ENCODE measurements at places on chromosomes 12 and 14.

DNA sequence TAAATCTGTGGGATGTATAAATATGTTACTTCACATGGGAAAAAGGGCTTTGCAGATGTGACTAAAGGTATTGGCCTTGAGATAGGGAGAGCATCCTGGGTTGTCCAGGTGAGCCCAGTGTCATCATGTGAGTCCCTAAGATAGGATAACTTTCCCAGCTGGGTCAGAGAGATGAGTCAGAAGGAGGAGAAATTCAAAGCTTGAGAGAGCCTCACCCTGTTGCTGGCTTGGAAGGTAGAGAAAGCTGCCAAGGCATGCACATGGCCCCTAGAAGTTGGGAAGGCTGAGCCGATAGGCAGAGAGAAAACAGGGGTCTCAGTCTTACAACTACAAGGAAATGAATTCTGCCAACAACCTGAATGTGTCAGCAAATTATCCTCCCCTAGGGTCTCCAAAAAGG, 213.0 kb downstream of the ADGRD1 start:
- DNase-seq, result no peak

GRCh38 chr14:42192738-42193653, 586.3 kb downstream of the LRFN5 start:
- DNase-seq, result no peak

- DNase-seq, result no peak
Measured at GRCh38 chr12:81949841-81950308, 190.7 kb upstream of the PPFIA2 start.

- DNase-seq, result peak; percentile 33
Measured at GRCh38 chr14:23663127-23663526, 27.0 kb downstream of the DHRS2 start.

DNA sequence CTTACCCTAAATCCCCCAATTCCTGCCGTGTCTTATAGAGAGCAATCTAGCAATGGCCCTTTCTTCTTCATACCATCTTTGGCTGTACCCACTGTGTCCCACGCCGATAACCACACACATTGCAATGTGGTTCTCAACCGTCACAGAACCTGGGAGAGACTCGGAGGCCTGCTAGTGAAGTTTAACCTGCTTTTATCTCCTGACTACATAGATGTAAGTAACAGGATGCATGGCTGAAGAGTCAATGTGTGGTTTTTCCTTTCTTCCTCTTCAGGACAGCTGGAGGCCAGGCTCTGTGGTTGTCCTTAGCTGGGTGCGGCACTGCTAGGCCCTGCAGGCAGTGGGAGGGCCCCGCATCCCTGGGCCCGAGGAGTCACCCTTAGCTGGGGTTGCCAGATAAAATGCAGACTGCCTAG, 51.3 kb downstream of the ZNF664 start:
- DNase-seq, result no peak

DNA sequence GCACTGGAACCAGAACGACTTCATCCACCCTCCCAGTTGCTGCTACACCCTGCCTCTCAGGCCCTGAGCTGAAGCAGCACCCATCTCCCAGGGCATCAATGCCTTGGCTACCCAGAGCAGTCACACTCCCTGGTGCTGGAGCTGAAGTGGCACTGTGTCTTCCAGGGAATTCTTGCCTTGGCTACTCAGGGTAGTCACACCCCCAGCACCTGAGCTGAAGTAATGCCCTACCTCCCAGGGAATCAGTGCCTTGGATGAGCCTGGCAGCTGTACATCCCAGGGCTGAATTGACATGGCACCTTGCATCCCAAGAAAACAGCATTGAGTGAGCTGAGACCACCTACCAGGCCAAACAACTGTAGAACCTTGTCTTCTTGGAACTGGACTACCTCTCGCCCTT, 41.2 kb upstream of the TSPAN11 start:
- no peak for DNase-seq

DNA sequence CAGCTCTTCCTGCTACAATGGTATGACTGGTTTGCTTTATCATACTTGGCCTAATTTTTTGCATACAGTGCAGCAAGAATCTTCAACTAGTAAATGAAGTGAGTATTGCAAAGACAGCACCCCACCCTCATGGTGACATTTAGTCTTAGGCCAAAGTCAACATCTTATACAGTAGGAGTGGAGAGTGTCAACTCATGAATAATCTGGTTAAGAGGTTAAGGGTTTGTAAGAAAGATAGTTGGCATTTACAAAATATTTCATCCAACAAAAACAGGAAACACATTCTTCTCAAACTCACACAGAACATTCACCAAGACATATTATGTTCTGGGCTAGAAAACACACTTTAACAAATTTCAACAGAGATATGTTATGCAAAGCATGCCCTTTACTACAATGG, 2.2 kb upstream of the OAS1 start:
- no peak for DNase-seq

GRCh38 chr14:54651649-54652048, 84.7 kb downstream of the SAMD4A start:
- no peak for DNase-seq

DNA sequence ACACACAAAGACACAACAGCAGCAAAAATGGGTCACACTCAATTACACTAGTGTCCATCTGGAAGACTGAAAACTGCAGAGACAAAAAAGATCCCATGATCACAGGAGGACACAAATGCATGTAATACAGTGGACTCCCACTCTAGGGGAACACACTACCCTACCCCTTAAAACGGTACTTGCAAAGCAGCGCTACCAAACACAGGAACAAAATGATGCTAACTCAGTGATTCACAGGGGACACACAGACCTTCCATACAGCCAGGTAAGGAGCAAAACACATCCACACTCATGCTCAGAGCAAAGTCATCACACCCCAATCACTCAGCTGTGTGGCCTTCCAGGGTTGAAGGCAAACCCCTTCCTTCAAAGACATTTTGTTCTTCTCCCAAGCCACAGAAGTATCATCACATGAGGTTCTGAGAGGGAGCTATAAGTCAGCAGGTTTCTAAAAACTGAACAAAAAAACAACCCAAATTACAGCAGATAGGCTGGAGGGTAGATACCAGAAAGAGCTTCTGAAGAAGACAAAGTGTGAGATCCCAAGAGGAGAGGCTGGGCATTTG, 14.8 kb downstream of the SMUG1 start:
- no peak for DNase-seq

DNA sequence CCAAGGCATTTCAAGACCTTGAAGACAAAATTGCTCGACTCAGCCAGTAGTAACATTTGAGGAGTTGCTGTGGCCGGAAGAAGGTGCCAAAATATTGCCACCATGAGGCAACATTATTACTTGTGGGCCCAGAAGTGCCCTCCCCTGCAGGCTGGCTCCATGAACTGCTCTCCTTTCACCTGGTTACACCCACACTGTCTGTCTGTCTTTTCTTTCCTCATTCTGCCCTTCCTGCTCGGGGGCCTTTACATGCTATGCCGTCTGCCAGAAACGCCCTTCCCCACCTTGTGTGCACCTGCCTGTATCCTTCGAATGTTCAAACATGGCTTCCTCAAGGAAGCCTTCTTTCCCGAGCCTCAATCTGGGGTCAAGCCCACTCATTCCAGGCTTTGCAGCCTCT, 224.2 kb upstream of the DIO3 start:
- no peak for DNase-seq

DNA sequence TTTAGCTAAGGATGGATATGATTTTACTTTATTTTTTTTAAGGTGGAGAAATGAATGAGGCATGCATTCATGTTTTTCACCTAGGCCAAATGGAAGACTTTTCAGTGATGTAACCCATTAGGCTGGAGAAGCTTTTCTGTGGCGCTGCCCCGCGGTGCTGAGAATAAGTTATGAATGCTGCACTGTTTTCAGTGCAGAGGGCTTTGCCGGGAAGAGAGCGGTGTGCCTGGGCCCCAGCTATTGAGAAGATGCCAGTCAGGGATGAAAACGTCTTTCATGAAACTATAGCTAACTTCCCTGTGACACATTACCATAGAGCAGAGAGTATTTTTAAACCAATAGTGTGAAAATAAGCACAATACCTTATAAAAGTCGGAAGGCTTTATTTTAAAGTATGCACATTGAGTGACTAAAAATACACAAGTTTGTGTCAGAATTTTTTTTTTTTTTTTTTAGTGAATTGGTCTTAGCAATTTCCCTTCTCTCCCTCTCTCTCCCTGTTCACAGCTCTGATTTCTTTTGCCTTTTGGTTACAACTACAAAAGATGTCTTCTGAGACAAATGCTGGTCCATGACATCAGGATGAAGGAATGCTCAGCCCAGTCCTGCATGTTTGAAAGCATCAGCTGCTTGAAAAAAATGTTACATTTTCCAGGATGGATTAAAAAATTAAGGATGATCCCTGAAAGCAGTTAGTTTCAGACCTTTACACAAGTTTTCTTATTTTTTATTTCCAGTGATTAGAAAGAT, 48.3 kb downstream of the NPAS3 start:
- DNase-seq, result no peak

- no peak for DNase-seq
Measured at GRCh38 chr14:105367116-105368031, 31.0 kb upstream of the TEX22 start.

DNA sequence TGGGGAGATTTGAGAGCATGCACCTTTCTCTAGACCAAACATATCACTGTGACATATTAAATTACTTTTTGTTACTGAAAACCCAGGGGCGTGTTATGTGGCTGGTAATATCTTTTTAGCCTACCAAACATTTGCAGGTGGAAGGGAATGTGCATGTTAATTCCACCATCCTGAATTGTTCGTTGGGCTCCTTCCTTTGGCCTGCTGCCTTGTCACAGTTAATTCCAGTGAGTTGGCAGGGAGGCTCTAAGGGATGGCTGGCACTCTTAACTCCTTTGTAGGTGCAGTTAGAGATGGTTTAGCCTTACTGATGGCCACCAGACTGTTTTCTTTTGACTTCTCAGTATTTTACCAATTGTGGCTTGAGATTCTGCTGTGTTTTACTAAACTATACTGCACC, 64.5 kb downstream of the DIP2B start:
- DNase-seq, result no peak

DNA sequence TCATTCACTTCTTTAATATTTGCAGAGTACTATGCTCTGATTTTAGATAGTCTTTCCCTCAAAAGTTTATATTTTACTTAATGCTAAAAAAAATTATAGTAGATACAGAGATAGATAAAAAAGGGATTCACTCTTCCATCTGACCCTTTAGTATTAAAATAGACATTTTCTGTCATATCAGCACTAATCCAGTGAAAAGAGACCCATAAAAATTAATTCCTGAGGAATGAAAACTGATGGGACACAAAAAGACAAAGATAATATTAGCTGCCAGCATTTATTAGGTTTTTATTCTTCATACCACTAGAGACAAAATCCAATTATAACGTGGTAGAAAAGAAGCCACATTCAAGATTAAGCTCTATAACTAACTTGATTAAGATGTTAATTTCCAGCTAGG, 45.3 kb downstream of the SOS2 start:
- DNase-seq, result no peak

GRCh38 chr14:96275177-96276112, 19.4 kb downstream of the BDKRB1 start:
- peak; percentile 57 for DNase-seq

- DNase-seq, result peak; percentile 22
Measured at GRCh38 chr12:61993734-61994345, 266.4 kb upstream of the USP15 start.

- DNase-seq, result no peak
Measured at GRCh38 chr12:13509740-13510139, 313.2 kb downstream of the EMP1 start.

DNA sequence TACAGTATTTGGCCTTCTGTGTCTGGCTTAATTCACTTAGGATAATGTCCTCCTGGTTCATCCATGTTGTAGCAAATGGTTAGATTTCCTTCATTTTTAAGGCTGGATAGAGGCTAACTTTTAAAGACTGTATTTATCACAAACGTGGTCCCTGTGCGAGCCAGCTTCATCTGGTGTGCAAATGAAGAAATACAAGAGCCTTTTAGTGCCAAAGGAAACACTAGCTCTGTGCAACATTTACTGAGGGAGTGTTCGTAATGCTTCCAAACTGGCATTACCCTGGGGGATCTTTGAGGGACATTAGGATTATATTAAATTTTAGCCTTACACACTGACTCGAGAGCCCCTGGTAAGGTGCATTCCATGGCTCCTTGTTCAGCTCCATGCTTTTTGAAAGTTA, 43.0 kb upstream of the SLC38A2 start:
- no peak for DNase-seq

DNA sequence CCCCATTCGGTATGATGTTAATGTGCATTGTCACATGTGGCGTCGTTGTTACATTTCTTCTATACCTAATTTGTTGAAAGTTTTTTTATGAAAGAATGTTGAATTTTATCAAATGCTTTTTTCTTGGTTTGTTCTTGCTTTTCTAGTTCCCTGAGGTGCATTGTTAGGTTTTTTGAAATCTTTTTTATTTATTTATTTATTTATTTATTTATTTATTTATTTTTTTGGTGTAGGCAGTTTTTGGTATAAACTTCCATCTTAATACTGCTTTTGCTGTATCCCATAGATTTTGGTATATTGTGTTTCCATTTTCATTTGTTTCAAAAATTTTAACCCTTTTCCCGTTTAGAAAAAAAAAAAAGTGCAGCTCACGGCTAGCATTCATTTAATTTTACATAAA, 121.1 kb upstream of the HMGA2 start:
- DNase-seq, result no peak

DNA sequence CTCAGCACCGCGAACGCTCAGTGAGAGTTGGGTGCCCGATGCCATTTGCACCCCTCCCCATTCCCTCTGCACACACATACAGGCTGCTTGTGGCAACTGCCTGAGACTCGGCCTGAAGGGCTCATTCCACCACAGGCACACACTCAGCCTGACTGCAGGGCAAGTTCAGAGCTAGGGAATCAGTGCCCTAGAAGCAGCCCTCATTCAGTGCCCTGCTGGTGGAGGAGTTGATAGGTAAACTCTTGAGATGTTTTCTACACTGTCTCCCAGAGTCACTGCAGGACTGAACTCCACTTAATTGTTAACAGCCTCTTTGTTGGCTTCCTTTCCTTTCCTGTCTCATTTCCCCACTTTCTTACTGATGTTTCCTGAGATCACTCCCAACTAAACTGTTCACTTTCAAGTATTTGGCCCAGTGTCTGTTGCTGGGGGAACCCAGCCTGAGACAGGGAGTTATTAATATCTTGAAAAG, 16.9 kb downstream of the PPP1R36 start:
- DNase-seq, result no peak

GRCh38 chr12:30877105-30877875, 49.3 kb upstream of the TSPAN11 start:
- no peak for DNase-seq

Measured in CD4-positive, alpha-beta T cell treated with Interleukin-10 for 1 hour (primary cell).